Stimulated activated CD8-positive, alpha-beta memory T cell treated with anti-CD3 and anti-CD28 coated beads, Interleukin-4, amount 100 ng/mL, for 1 hour (primary cell): ENCODE measurements at places on chromosomes 5 and 9.

DNA sequence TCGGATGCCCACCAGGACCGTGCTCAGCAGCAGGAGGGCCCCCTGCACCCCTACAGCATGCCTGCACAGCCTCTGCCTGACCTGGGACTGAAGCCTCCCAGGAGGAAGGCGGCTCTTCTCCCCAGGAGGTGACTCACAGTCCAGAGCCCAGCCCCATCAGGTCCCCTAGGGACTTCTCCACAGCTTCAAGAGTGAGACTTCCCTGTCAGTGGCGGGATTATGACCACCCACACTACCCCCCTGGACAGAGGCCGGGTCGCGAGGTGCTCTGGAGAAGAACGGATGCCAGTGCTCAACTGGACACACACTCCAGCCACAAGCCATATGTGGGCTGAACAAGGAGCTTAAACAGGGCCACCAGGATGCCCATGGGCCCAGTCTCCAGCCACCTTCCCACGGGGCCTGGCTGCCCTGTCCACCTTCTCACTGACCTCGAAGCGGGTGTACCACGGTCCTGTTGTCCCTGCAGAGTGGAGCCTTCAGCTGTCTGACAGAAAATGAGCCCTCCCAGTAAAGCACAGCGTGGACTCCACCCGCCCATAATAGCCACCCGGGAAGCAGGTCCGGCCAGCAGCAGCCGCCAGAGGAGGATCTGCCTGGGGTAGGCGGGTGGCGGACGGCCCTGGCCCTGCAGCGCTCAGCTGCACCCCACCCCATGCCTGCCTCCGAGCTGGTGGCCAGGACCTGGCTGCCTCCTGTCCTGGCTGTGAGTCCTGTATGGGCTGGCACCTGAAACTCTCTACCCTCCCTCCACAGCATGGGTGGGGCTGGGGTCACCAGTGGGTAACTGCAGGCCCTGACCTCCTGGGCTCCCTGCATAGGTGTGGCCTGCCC lies 54.7 kb downstream of the SEMA4D start:
- no peak for DNase-seq

GRCh38 chr5:27875148-27875547 lies 836.8 kb upstream of the CDH9 start:
- DNase-seq, result no peak

DNA sequence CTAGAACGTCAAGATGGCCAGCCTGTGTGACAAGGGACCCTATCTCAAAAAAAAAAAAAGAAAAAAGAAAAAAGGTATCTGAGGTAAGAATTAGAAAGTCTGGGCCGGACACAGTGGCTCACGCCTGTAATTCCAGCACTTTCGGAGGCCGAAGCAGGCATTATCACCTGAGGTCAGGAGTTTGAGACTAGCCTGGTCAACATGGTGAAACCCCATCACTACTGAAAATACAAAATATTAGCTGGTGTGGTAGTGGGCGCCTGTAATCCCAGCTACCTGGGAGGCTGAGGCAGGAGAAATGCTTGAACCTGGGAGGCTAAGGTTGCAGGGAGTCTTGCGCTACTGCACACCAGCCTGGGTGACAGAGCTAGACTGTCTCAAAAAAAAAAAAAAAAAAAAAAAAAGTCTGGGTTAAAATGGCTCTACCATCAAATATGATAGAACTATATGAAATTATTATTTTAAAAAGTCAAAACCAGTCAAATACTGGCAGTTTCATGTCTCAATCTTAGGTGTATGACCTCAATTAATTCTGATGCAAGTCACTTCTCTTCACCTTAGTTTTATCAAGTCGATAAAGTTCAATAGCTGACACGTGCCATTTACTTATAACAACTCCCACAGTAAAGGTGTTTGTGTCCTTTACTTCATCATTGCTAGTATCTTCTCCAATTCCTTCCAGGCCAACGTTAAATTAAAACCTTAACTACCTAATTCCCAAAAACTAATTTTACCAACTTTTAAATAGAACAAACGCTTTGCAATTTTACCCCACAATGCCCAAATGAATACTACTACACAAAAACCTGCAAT lies 1.1 kb downstream of the RPS23 start:
- no peak for DNase-seq

DNA sequence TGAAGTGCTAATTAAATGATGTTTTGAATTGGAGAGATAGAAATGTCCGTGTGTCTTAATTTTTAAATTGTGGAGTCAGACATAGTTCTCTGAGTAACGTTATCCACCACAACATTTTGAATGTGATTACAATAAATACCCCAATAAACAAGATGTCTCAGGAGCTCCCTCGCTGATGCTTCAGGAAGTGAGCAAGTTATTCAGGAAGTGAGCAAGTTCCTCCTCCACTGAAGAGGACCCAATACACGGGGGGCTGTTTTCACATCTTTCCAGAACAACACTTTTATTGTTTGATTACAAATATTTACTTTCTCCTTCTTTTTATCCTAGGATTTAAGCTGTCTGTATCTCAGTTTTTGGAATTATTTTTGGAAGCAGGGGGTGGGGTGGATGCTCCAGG lies 363.8 kb downstream of the LRRC70 start:
- no peak for DNase-seq

- DNase-seq, result no peak
Observed at GRCh38 chr5:534743-535671, 10.8 kb upstream of the SLC9A3 start.

DNA sequence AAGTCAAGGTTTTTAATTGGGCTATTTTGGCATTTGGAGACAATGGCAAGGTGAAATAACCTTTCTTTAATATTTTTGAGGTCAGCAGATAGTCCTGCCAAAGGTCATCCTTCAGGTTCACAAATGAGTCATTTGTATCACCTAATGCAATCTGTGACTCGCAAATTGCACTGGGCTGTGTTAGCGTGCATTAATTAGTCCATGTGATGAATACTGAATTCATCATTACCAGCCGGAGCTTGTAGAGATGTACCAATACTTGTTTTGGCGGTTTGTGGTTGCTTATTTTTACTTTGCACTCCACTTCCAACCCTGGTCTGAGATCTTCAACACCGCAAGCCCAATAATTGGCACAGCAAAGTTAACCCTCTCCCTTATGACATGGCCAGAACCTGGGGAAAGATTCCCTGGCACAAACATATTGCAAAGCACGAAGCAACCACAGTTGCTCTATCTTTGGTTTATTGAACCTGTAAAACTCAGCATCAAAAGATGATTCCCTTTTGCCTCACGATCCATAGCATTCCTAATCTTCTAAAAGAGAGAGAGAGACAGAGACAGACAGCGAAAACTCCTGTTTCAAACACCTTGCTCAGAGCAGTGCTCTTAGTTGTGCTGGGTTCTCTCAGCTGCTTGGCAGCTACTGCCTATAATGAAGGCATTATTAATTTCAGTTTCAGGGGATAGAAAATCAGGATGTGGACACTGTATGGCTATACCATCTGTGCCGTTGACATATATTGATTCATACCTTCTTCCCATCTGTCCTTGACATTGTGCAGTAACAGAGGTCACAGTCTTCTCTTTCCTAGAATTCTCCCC lies 178.1 kb downstream of the EBF1 start:
- DNase-seq, result no peak

DNA sequence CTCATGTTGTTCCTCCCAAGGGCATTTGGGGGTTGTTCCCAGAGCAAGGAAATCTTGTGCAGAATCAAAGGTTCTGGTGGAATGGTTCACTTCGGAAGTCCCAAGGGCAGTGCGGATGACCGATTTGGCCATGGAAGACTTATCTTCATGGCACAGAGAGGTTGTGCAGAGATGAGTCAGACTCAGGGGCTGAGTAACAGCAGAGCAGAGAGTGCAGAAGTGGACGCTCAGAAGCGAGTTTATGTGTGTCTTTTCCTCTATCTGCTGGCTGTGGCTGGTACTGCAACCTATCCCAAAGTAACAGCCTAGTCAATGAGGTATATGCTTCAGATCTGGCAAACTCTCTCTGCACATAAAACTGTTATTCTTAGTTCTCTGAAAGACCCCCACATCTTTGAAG lies 118.1 kb downstream of the DPYSL3 start:
- no peak for DNase-seq

DNA sequence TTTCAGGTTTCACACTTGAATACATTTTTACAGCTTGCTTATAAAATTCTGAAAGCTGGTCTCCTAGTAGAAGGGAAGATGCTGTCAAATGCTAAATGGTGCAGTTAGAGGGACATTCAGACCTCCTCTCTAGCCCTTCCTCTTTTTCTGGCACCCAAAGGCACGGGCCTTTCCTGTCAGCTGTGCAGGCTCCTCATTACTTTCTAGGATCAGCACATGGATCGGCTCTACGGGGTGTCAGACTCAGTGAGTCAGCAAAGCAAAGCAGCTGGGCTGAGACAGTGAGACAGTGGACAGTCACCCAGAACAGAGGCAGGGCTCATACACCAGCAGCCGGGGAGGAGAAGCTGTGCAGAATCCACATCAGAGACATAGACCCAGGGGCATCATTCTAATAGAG lies 80.0 kb upstream of the TNC start:
- no peak for DNase-seq

- no peak for DNase-seq
Observed at GRCh38 chr5:169218176-169218575, 82.8 kb downstream of the SLIT3 start.
